ENCODE measurements at places on chromosomes 1 and 21.

- DNase-seq, result no peak
Measured at GRCh38 chr21:26935977-26936376, 30.9 kb downstream of the ADAMTS5 start.

- no peak for DNase-seq
Measured at GRCh38 chr1:40204856-40205255, 42.9 kb upstream of the TMCO2 start.

GRCh38 chr1:198933515-198934222 is 294.8 kb downstream of the PTPRC start:
- DNase-seq, result no peak

DNA sequence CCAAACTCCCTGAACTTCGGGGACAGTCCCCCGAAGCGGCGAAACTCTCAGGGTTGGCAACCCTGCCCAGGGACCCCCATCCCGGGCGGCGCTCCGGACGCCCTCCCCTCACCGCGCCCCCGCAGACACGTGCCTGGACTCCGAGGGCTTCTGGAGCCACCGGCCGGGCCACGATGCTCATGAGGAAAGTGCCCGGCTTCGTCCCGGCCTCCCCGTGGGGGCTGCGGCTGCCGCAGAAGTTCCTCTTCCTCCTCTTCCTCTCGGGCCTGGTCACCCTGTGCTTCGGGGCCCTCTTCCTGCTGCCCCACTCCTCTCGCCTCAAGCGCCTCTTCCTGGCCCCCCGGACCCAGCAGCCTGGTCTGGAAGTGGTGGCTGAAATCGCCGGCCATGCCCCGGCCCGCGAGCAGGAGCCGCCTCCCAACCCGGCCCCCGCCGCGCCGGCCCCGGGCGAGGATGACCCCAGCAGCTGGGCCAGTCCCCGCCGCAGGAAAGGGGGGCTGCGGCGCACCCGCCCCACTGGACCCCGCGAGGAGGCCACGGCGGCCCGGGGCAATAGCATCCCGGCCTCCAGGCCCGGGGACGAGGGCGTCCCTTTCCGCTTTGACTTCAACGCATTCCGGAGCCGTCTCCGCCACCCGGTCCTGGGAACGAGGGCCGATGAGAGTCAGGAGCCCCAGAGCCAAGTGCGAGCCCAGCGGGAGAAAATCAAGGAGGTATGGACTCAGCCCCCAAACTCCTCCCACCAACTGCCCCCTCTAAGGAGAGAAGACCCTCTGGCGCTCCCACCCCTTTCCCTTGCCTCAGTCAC is 1.2 kb downstream of the MAN1C1 start:
- DNase-seq, result no peak

- DNase-seq, result no peak
Measured at GRCh38 chr1:53636621-53637171, 102.3 kb downstream of the GLIS1 start.

DNA sequence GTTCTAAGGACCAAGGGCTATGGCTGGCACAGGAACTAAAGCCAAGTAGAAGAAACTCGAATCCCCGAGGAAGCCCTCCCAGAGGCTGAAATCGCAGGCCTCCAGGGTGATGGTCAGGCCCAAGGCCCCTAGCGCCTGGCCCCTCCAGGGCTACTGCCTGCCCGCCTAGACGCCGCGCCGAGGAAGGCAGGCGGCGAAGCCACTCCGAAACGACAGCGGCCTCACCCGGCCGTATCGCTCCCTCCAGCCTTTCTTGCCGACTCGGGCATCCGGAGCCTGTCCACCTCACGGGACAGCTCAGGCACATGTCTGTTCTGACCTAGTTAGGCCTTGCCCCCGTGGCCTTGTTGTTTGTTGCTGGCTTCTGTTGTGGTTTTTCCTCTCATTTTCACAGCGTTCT is 9.7 kb upstream of the LHX8 start:
- no peak for DNase-seq

- DNase-seq, result no peak
Measured at GRCh38 chr1:18060366-18060765, 47.2 kb upstream of the IGSF21 start.

DNA sequence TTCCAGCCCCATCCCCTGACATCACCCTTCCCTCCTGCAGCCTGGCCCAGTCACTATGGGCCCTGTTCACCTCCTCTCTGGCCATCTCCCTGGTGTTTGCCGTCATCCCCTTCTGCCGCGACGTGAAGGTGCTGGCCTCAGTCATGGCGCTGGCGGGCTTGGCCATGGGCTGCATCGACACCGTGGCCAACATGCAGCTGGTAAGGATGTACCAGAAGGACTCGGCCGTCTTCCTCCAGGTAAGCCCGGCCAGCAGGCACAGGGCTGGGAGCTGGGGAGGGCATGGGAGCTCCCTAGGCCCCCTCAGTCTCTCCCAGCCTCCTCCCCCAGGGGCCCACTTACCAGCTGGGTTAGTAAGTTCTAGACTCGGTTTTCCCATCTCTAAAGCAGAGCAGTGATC is 52.1 kb downstream of the ELK4 start:
- DNase-seq, result no peak

DNA sequence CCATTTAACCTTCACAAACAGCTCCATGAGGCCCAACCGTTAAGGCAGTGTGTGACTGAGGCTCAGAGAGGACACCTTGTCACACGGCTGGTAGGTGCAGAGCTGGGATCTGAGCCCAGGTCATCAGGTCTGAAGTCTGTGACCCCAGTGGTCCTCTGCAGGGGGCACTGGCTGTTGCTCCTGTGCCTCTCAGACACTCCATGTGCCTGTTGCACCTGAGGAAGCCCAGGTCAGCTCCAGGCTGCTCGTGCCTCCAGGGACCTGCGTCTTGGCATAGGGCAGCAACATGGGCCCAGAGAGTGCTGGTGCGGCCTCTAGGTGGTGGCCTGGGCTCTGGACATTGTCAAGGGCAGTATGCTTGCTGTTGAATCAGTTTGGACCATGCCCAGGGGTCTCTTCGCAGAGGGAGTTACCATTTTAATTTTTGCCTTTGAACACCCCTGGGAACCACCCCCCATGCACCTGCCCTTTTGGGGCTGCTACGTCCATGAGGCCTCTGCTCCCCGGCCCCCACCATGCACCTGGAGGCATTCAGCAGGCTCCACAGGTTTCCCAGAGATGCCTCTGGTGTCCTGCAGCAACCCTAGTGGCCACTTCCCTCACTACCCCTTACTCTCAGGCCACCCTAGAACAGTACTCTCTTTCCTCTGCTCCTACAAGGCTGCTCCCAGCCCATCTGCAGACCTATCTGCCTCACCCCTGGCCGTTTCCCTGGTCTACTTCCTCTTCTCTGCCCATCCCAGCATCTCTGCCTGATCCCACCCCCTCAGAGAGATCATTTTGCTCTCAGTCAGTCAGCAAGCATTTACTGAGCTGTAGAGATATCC is 25.2 kb upstream of the EPS8L3 start:
- DNase-seq, result no peak

GRCh38 chr1:164885311-164885710 is 326.3 kb downstream of the PBX1 start:
- DNase-seq, result no peak

DNA sequence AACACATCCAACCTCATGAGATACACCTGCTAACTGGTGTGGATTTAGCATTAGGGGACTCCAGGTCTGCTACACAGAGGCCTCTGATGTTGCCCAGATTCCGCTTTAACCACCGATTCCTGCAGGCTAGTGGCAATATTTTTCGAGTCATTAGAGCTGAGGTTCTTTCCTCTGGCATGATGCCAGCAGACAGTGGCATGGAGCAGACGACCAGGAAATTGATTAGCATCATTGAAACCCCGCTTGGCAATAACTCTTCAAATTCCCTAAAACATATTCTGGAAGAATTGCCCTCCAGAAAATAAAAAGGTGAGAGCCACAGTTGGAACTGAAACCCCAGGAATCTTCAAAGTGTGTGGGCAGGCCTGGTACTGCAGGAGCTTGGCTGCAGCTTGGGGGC is 28.4 kb upstream of the ETV3 start:
- no peak for DNase-seq

- no peak for DNase-seq
Measured at GRCh38 chr1:6695868-6696267, 5.7 kb downstream of the DNAJC11 start.

DNA sequence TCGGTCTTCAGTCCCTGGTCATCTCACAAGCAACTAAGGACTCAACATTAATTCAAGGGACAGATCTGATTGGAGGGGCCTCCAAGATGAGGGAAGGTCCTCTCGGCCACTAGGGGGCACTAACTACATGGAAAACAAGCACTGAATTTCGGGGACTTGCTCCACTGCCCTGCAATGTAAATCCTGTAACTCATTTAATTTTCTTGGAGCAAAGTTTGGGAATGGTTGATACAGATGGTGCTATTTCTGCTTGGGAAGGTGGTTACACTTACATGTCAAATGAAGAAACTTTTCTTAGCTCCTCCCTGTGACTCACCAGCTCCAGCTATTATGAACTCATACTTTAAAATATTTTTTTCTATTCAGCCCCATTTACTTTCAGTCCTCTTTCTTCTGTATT is 97.4 kb upstream of the KCNJ15 start:
- peak; percentile 58 for DNase-seq

DNA sequence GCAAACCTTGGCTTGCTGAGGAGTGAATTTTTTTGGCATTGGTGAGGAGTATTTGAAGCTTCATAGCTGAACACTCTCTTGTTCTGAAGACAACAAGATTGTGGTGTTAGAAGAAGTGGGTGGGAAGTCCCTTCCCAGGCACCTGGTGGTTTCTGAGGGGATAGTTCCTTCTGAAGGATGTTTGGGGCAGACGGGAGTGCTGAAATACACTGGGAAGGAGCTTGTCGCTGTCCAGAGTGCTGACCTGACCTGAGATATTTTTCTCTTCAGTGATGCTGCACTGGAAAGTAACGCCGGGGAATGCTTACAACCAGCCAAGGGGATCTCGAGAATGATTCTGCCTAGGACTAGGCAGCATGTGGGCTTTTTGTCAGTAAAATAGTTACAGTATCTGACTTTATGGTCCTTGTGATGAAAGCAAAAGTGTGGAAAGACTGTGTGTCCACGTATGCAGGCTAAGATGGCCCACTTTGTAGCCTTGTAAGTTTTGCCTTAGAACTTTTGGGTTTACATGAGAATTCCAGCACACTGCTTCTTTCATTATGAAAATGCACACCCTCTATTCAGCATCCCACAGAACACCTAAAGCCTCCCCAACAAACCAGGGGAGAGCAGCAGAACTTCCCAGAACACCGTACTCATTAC is 33.1 kb upstream of the NFASC start:
- no peak for DNase-seq

- no peak for DNase-seq
Measured at GRCh38 chr1:69120817-69121216, 446.9 kb upstream of the LRRC7 start.

GRCh38 chr1:92877792-92878191 is 46.0 kb downstream of the RPL5 start:
- DNase-seq, result no peak

- no peak for DNase-seq
Measured at GRCh38 chr1:65509912-65510680, 89.6 kb downstream of the LEPR start.

GRCh38 chr1:70442490-70442889 is 31.4 kb downstream of the CTH start:
- no peak for DNase-seq

GRCh38 chr1:87592156-87592555 is 263.5 kb downstream of the LMO4 start:
- DNase-seq, result no peak

DNA sequence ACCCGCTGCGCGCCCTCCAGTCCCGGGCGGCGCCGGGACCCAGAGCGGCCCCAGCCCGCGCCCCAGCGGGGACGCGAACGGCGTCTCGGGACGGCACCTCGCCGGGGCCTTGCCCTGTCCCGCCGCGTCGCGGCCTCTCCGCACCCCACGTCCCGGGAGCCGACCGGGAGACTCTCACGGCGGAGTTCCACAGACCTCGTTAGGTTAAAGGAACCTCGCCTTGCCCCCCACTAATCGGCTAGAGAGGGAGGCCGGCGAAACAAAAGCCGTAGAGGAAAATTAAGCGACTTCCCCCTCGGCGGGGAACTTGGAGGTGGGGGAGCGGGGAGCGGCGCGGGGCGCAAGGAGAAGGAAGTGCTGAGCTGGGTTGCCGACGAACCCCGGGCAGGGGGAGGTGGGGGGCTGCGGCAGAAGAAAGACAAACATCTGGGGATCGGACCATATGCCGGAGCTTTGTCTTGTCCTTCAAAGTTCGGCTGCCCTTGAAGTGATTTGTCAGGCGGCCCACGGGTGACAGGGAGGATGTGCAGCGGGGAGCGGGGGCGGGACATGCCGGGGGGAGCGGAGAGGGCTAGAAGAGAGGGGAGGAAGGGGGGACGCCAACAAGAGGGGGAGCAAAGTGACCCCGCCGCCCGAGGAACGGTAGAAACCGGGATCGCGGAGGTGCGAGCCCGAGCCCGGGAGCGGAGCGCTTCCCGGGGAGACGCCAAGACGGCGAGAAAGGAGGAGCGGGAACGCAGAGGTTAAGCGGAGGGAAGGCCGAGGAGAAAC is 120.0 kb upstream of the RRP15 start:
- no peak for DNase-seq

DNA sequence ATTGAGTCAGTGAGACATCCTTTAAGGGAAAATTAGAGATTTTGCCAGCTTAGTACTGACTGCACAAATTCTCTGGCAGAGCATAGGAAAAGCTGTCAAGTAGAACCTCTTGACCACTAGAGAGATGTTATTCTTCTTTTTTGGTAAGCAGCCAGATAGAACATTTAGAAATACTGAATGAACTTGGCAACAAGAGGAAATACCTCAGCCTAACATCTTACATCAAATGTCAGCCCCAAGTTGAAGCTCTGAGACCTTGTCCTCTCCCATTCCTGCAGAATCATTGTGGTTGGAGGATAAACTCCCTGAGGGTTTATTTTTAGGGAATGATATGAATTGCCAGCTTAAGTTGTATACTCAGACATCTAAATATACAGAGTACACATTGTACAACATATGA is 53.5 kb downstream of the MIGA1 start:
- DNase-seq, result no peak

DNA sequence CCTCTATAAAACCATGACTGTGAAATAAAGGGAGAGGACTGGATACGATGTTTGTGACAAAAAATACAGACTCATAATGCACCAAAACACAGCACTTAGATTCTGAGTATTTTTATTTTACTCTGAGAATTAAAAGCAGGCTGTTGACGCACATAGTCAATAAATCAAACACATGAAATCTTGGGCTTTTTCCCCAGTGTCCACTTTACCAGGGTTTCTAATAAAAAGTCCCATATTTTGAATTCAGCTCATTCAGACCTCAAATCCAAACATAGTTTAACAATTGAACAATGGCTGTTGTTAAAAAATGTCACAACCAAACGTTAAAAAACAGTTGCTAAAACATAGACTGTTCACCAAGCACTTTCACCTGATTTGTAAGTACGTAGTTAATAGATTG is 553.4 kb downstream of the LTN1 start:
- DNase-seq, result no peak

- DNase-seq, result no peak
Measured at GRCh38 chr1:42319128-42319851, 15.7 kb downstream of the FOXJ3 start.

DNA sequence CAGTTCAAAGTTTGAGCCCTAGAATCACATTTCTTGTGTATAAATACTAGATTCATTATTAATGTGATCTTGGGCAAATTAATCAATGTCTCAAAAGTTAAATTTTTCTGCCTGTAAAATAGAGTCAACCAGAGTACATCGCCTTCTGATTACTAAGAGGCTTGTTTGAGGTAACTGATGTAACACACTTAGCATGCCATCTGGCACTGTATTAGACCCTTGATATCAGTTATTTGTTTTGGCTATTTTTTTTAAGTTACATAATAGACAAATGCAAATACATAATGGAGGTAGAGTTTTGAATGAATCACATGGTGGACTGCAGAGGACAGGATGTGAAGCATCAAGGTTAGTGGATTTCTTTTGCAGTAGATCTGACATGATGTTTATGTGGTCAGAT is 298.4 kb downstream of the ADGRL2 start:
- no peak for DNase-seq

GRCh38 chr1:18954270-18955071 is 2.0 kb downstream of the IFFO2 start:
- DNase-seq, result no peak
